ENCODE measurements at places on chromosomes 2 and 18.

GRCh38 chr2:128716299-128716721, 397.6 kb upstream of the HS6ST1 start:
- DNase-seq, result no peak

DNA sequence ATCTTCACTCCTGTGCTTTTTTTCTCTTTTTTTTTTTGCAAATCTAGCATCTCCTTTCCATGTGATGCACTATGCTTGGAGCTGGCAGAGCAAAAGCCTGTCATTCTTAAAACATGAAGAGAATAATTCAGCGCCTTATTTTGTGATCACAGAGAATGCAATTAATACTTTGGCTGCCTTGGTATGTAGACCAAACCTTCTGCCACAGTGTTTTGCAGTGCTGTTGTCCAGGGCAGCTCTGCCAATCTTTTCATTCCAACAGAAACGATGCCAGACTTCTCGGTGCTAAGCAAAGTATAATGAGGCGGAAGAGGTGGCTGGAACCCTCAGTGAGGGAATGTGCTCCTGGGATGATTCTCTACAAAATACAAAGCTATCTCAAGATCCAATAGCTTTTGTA, 25.6 kb downstream of the BCL2 start:
- no peak for DNase-seq

DNA sequence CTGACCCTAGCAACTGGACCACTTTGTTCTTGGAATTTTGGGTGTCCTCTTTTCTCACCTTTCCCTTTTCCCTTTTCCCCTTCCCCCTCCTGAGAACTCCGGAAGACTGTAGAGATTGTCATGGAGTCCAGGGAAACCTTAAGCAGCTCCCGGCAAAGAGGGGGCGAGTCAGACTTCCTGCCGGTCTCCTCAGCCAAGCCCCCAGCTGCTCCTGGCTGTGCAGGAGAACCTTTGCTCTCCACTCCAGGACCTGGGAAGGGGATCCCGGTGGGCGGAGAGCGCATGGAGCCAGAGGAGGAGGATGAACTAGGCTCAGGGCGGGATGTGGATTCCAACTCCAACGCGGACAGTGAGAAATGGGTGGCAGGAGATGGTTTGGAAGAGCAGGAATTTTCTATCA, 20.5 kb downstream of the SETBP1 start:
- DNase-seq, result no peak

DNA sequence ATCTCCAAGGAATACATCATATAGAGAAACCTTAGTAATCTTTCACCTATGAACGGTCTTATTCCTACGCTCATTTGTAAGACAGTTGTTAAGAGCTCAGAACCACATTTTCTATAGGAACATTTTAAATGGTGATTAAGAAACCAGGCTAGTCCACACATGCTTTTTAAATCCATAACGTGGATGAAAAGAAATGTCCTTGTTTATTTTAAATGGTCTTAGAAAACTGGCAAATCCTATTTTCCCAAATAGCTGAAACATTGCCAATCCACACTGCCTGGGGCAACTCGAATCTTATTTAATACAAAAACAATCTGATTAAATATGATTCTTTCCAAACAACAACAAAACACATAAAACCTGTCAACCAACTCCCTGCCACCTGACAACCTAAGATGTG, 23.7 kb downstream of the METTL8 start:
- DNase-seq, result no peak

- no peak for DNase-seq
Measured at GRCh38 chr18:68085251-68085650, 568.7 kb upstream of the DSEL start.

GRCh38 chr2:28956890-28957289, 24.2 kb upstream of the TOGARAM2 start:
- no peak for DNase-seq

- no peak for DNase-seq
Measured at GRCh38 chr18:21745231-21745630, 4.6 kb downstream of the MIB1 start.

All from NCI-H748 treated with DMSO at 0.1 percent for 48 hours (cell line).